Lower leg skin (tissue), 4 donors: ENCODE measurements at places on chromosomes 4 and X. TPM values are rescaled to one million over a fixed set of nuclear protein-coding genes. Genes with fewer than 3 reads are reported as not detected.

DNA sequence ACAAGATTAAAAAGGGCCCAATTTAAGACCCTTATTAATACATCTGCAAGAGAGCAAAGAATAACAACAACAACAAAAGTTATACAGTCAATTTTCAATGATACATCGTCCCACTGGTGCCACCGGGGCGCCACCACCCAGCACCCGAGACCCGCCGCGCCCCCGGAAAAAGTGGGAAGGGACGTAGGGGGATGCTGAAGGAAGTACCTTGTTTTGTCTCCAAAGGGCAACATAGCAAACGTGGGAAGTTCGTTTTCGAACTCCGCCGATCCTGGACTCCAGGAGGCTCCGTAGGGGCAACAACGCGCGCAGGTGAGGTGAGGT is 1.7 kb downstream of the PDE5A start:
- DNase-seq, result no peak

DNA sequence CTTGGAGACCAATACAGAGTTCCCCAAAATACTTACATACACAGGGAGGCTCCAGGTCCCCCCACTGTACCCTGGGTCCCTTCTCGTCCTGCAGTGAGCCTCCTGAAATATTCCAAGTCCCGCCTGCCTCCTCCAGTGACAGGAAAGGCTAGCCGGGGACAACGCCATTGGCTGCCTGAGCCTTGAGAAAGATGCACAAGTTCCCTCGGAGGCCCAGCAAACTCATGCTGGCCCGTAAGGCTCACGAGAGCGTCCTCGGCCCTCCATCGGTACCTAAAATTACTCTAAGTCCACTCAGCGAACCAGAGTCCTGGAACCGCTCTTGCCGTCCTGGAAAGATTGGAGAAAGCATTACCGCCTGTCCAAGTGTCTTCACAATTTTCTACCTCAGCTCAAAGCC is 228.6 kb downstream of the ADAM29 start:
- no peak for DNase-seq

SMIM10L2A gene
- 1.8 TPM for total RNA-seq

DNA sequence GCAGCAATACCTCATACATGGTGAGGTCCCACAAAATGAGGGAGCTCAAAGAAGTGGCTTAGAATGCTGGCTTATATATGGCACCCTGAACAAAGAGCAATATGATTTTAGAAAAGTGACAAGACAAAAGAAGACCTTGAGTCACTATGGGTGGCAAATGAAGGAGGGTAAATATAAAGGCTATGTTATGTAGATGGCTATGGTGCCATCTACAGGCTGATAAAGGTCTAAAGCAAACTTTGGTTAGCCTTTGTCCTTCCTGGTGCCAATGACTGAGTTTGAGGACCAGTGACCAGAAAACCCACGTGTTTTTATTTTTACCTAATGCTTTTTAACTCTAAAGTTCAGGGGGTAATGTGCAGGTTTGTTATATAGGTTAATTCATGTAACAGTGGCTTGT is 151.8 kb downstream of the CCNG2 start:
- no peak for DNase-seq

- peak; percentile 76 for DNase-seq
Observed at GRCh38 chr4:8700531-8700930, 108.0 kb downstream of the CPZ start.

POU3F4 gene
- not detected for total RNA-seq

GRCh38 chrX:107601759-107602158 is 26.6 kb upstream of the PRPS1 start:
- no peak for DNase-seq

GRCh38 chr4:112284662-112285411 is 867 bp downstream of the TIFA start:
- DNase-seq, result no peak

ARHGAP4 gene
- total RNA-seq, result 12.7 TPM

DNA sequence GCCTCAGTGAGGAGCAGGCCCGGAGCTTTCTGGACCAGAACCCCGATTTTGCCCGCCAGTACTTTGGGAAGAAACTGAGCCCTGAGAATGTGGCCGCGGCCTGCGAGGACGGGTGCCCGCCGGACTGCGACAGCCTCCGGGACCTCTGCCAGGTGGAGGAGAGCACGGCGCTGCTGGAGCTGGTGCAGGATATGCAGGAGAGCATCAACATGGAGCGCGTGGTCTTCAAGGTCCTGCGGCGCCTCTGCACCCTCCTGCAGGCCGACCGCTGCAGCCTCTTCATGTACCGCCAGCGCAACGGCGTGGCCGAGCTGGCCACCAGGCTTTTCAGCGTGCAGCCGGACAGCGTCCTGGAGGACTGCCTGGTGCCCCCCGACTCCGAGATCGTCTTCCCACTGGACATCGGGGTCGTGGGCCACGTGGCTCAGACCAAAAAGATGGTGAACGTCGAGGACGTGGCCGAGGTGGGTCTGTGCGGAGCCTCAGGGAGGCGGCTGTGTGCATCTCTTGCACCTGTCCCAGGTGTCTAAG is 323 bp downstream of the PDE6B start:
- no peak for DNase-seq

GRCh38 chr4:71827826-71828225 is 43.9 kb upstream of the GC start:
- no peak for DNase-seq

DNA sequence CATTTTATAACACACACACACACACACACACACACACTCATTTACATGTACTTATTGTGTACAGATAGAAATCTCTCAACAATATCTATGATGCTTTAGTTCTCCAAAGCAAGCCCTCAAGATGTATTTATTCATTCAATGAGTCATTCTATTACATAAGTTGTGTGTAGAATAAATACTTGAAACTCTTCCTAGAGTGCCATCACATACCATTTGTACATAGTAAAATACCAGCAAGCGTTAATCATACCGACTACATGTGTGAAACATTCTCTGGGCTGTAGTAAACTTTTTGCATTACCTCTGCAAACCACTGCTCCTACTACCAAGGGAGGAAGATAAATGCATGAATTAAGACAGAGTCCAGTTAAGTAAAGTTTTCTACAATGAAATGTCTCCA is 70.9 kb downstream of the EPHA5 start:
- no peak for DNase-seq

GRCh38 chrX:131845201-131845600 is 177.9 kb upstream of the STK26 start:
- no peak for DNase-seq

RAB9B gene
- total RNA-seq, result 0.55 TPM

GRCh38 chr4:48270951-48271473 is 1.4 kb upstream of the TEC start:
- no peak for DNase-seq

SYNPO2 gene
- 15.6 TPM for total RNA-seq

ACOX3 gene
- 40.9 TPM for total RNA-seq

HSFX4 gene
- total RNA-seq, result not detected

- DNase-seq, result no peak
Observed at GRCh38 chr4:120927801-120928409, 5.4 kb upstream of the PRDM5 start.
